Activated CD4-positive, alpha-beta memory T cell treated with anti-CD3 and anti-CD28 coated beads, Interleukin-2, amount 10 ng/mL, durations not matched to agents 7 days and 5 days (primary cell): ENCODE measurements at places on chromosomes 16 and 17. TPM values are rescaled to one million over a fixed set of nuclear protein-coding genes. Genes with fewer than 3 reads are reported as not detected.

- no peak for DNase-seq
- H3K36me3 ChIP-seq: no peaks in the 10 kb centered on the region
- H3K4me3 ChIP-seq: no peak overlapping the region
- peaks cover 26% of the 10 kb centered on the region for H3K4me1 ChIP-seq
Measured at GRCh38 chr16:81491541-81492188, 47.1 kb downstream of the CMIP start.

DNA sequence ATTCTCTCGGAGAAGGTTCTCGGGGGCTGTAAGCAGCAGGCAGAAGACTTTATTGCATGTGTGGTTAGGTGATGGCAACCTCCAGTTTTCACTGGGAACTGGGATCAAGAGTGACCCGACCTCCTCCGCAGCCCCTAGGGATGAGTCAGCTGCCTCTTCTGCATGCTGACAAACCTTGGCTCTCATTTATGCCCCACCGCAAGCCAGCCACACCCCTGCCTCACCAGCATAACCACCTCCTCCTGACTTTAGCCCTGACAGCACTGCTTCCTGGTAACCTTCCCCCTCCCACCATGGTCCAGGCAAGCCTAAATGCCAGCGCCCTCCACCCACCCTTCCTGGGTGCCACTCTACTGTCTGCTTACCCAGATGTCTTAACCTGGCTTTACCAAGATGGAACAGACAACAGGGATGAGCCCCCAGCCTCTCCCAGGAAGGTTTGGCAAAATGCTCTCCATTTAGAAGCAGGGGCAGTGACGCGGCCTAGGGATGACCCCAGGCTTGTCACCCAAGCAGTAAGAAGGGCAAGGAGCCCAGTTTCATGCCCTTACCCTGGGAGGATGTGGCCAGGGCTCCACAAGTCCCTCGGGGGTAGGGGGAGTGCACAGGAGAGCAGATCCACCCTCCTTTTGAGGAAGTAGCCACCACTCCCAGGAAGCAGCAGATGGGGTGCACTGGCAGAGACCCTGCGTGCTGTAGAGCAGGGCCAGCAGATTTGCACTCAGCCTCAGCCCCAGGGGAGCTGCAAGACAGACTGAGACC is 73.5 kb downstream of the GOSR1 start:
- DNase-seq: peak; percentile 37
- peak overlapping the region; percentile 40 for H3K27ac ChIP-seq
- no peak overlapping the region for H3K4me3 ChIP-seq

- H3K4me1 ChIP-seq: peaks cover 42% of the 10 kb centered on the region
- DNase-seq: no peak
- H3K36me3 ChIP-seq: peaks cover 15% of the 10 kb centered on the region
Measured at GRCh38 chr16:17412221-17412620, 58.5 kb downstream of the XYLT1 start.

DNA sequence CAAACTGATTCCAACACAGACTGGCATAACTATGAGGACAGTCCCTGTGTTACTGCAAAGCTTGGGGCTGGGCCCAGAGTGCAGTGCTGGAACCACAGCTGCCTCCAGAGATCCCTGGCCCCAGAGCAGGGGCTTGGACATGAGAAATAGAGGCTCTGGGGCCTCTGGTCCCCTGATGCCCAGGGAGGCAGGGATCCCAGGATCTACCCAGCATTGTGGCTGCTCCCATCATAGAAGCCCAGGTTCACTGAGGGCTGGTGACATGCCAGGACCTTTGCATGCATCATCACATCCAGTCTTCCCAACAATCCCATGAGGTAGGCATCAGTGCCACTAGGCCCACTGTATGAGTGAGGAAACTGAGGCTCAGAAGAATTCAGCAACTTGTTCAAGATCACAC is 95.8 kb downstream of the TMEM132E start:
- no peak overlapping the region for H3K27ac ChIP-seq
- H3K36me3 ChIP-seq: no peaks in the 10 kb centered on the region
- H3K4me1 ChIP-seq: no peaks in the 10 kb centered on the region
- no peaks in the 10 kb centered on the region for H3K27me3 ChIP-seq
- DNase-seq: no peak
- no peak overlapping the region for H3K4me3 ChIP-seq

- H3K4me3 ChIP-seq: peak overlapping the region; percentile 97
- peaks cover 18% of the 10 kb centered on the region for H3K36me3 ChIP-seq
- H3K27me3 ChIP-seq: no peaks in the 10 kb centered on the region
- peak; percentile 55 for DNase-seq
- peak overlapping the region; percentile 100 for H3K27ac ChIP-seq
Measured at GRCh38 chr17:75288770-75289114, 491 bp downstream of the SLC25A19 start.

GRCh38 chr16:85634747-85635544 is 21.8 kb downstream of the GSE1 start:
- no peak overlapping the region for H3K27ac ChIP-seq
- DNase-seq: no peak
- no peak overlapping the region for H3K4me3 ChIP-seq
- H3K4me1 ChIP-seq: no peaks in the 10 kb centered on the region
- no peaks in the 10 kb centered on the region for H3K27me3 ChIP-seq

The FGF11 gene
- 8.9 TPM for total RNA-seq
